ENCODE measurements at places on chromosomes 5 and 9.
A peak's percentile ranks its signal among the peaks of the same experiment; 100 is the strongest.

GRCh38 chr5:73424556-73424977, 24.0 kb downstream of the FOXD1 start:
- DNase-seq: no peak

DNA sequence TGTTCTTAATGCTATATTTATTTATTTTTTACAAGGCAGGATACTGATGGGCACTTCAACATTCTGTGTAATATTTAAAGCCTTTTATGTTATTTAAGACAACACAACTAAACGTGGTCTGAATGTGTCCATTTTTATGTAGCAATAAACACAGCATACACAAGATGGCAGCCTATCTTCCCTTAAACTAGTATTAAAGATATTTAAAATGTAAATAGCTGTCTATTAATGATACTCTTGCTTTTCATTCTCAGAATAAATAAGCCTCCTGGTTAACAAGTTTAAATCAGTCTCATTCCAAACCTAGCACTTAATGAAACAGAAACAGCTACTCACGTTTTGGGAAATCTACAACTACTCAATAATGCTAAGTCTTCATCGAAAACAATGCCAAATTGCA, 315.7 kb downstream of the MCTP1 start:
- no peak for DNase-seq

- DNase-seq: no peak
Measured at GRCh38 chr5:163682234-163682633, 176.8 kb downstream of the MAT2B start.

- no peak for DNase-seq
Measured at GRCh38 chr9:120951960-120952618, 25.5 kb upstream of the TRAF1 start.

DNA sequence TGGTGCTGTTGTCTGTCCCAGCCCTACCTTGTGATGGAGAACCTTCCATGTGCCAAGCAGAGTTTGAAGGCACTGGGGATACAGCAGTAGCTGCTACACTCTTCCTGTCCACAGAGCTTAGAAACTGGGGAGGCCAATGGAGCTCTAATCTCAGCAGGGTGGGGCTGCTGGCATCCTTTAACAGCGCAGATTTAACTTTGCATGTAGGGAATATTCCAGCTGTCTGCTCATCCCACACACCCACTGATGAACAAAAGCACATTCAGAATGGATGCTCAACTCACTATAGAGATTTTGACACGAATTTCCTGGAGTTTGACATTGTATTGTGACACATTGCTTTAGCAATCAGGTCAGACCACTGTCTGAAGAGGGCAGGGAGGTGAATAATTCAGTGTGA, 49.0 kb downstream of the TMEM215 start:
- no peak for DNase-seq

GRCh38 chr5:45512521-45512920, 183.7 kb downstream of the HCN1 start:
- DNase-seq: no peak

DNA sequence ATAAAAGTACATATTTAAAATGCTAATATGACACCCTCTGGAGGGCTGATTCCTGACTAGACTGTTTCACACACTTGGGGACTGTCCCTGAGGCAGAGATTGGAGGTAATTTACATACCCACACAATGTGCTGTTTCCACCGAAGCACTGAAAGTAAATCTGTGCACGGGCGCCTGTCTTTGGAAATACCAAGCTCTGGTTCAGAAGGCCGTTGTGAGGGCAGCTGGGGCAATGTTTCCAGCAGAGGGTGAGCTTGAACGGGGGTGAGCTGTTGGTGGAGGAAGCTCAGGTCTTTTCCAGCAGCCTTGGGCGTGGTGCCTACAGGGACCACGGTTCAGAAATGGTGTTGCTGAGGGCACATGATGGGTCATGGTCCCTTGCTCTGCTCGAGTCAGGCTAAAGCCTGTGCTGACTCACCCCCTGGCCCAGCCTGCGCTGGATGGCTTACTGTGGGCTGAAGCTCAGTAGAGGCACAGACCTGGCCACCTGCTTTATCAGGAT, 25.8 kb upstream of the HMCN2 start:
- no peak for DNase-seq

- peak; percentile 44 for DNase-seq
Measured at GRCh38 chr5:55597014-55597981, 62.5 kb upstream of the PLPP1 start.

GRCh38 chr5:45774528-45774927, 78.3 kb upstream of the HCN1 start:
- DNase-seq: no peak

- no peak for DNase-seq
Measured at GRCh38 chr5:41891066-41891707, 13.0 kb upstream of the RIMOC1 start.

GRCh38 chr9:106307670-106308069, 555.3 kb upstream of the ZNF462 start:
- no peak for DNase-seq

- DNase-seq: peak; percentile 59
Measured at GRCh38 chr5:151092762-151093161, 11.9 kb upstream of the TNIP1 start.

DNA sequence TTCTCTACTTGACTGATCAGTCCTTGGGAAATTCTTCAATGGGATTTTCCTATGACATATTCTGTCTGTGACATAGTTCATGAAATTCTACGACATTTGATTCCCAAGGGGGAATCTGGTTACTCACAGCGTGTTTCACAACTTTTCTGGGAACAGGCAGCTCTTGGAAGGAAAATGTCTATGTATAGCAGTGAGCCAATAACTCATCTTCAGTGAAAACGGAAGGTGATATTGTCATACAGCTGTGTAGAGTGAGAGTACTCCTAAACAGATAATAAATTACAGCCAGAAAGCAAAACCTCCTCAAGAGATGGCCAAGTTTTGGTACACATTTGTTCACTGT, 91.4 kb downstream of the C9orf152 start:
- DNase-seq: no peak

- no peak for DNase-seq
Measured at GRCh38 chr9:74643303-74643923, 146.3 kb downstream of the RORB start.

DNA sequence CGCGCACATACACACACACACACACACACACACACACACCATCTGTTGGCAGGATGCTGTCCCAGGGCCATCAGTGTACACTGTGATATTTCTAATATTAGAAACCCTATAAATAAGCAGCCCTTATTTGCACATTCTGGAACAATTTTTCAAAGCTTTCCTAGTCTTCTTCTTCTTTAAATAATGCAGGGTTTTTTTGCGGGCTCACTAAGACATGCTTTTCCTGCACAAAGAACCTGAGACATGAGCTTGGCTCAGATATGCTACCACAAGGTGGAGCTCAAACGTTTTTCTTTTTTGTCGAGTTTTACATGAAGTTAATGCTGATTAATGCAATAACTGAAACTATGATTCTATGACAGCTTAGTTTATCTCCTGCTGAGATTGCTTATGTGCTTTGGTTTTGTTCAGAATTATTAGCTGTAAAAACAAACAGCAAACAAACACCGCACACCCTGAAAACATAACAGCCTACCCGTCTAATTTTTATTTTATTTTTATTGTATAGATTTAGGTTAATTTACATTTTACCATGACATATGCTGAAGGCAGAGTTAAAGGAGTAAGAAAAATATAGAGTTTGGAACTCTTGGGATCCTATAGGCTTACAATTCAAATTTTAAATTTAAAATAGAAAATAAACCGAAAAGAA, 95.8 kb downstream of the ALDH1A1 start:
- peak; percentile 63 for DNase-seq

DNA sequence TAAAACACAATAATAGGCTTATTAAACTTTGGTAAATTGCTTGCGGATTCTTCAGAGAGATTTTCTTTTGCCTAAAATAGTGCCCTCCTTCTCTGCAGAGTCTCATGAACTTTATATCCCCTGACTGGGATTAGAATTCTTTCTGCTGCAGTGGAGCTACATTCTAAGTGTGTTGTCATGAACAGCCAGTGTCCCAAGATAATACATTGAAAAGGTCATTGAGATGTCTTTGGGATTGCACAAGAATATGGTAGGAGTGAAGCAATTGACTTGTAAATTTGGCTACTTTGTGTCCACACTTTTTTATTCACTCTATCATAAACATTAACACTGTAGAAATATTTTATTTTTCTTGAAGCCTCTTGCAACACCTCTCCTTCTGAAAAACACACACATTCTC, 604.5 kb downstream of the GABRG2 start:
- no peak for DNase-seq

DNA sequence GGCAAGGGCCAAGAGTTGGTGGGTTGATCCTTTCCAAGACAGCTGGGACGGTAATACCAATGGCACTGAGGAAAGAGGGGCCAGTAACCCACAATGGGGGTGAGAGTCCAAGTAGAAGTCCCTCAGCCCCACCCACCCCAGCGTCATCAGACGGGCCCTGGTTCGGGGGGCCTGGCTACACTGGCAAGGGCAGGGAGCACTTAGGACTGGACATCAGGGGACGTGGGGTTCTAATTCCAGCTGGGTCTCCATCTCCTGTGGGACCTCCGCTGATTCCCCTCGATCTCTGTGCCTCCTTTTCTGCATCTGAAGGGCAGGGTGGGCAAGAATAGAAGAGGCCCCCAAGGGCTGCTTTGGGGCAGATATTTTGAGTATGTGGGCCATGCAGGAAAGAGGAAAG, 53.5 kb upstream of the FCN1 start:
- DNase-seq: no peak

DNA sequence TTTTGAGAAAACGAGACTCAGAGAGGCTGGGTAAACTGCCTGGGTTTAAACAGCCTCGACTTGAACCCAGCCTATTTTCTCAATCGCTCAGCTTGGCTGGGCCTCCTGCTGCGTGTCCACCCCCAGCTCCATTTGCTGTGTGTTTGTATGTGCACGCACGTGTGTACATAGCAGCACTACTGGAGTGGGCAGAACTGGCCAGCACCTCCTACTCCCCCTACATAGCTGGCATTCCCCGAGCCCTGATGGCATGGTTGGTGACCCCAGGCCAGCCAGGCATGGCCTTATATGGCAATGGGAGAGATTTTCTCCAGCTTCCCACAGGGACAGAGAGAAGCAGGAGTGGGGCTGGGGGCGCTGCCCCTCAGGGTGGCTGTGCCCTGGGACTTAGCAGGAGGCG, 4.1 kb downstream of the AIF1L start:
- peak; percentile 47 for DNase-seq

GRCh38 chr5:178651046-178651810, 24.4 kb upstream of the CLK4 start:
- DNase-seq: no peak

DNA sequence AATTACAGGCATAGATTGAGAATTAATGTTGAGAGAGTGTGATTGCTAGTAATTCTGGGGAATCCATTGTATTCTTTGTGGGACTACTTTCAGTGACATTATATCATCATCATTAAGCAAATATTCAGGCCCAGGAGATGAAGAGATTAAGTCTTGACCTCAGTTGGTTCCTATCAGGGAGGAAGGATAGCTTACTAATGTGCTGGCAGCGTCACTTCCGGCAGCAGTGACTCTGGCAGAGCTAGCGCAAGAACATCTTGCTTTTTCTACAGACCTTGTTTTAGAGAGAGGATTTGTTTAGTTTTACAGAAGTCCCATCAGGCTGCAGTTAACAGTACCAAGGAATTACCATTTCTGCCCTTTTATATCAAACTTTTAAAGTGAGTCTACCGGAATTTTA, 20.3 kb downstream of the OSTF1 start:
- DNase-seq: peak; percentile 44

DNA sequence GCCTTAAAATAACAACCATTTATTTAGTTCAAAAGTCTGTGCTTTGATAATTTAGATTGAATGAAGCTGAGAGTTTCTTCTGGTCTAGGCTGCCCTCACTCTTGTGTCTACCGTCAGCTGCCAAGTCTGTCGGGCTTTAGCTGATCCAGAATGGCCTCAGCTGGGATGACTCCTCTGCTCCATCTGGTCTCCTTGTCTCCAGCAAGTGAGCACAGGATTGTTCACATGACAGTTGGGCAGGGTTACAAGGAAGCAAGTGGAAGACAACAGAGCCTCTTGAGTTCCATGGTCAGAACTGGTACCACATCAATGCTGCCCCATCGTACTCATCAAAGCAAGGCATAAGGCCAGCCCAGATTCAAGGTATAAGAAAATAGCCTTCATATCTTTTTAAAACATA, 9.0 kb downstream of the HTR1A start:
- no peak for DNase-seq

DNA sequence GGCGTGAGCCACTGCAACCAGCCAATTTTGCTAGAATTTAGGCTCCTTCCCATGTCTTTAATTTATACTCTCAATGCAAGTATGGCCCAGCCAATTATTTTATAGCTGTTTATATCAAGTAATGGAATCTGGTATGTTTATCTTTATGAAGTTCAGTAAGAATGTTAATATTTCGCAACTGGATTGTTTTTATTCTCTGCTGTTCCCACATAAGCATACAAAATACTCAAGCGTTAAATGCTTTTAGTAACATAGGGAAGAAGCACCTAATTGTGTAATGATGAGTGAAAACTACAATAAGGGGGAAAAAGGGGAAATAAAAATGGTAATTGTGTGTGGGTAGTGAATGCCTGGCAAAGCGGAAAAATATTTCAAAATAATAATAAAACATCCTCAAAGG, 21.3 kb downstream of the PWWP2A start:
- DNase-seq: no peak

DNA sequence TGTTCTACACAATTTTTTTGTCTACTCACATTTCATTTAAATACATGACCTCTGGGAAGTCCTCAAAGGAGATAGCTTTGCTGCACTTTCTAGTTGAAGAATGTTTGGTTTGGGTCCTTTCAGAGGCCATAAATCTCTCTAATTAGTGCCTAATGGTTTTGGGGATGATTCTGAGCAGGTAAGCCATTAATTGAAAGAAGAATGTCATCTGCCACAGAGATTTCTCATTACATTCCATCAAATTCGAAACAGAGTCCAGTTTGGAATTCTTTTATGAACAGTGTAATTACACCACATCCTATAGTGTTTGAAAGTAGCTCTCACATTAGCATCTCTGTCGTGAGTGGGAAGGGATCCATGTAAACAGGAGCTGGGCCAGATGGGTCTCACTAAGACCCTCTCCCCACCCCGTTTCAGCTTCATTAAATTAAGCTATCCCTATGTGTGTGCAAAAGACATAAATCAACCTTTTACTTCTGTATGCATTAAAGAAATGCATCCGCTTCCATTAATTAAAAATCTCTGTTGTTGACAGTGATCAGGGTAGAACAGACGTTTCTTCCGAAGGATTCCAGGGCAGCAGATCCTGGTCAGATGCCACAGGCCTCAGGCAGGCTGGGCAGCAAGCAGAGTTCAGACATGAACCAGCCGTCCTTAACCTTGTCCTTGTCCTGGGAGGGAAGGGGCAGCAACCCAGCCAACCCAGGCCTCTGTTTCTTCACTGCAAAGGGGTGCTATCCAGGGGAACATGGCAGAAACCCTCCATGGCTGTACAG, 99.8 kb upstream of the MAP1B start:
- no peak for DNase-seq

- DNase-seq: no peak
Measured at GRCh38 chr5:152488869-152489268, 83.8 kb upstream of the NMUR2 start.

All from AG08396 (cell line).